Right renal pelvis (tissue), 4 donors: ENCODE measurements at places on chromosomes 3 and 15.

- DNase-seq: no peak
These were observed 39.5 kb upstream of the SMAD6 start for GRCh38 chr15:66662522-66662921.

DNA sequence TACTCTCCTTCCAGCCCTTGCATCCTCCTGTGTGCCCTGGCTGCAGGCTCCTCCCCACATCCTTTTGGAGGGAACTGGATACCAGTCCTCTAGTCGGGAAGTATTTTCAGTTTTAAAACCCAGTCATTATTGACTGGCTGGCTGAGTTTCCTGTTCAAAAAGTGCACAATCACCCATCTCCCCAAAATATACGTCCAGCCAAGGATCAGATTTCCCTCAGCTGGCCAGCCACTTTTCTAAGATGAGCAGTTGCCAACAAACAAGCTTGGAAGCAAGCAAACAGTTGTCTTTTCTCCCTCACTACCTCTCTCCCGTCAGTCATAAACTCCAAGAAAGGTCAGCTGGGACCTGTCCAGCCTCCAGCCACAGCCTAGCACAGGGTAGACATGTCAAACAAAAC lies 147.7 kb upstream of the GALNT15 start:
- DNase-seq: no peak

DNA sequence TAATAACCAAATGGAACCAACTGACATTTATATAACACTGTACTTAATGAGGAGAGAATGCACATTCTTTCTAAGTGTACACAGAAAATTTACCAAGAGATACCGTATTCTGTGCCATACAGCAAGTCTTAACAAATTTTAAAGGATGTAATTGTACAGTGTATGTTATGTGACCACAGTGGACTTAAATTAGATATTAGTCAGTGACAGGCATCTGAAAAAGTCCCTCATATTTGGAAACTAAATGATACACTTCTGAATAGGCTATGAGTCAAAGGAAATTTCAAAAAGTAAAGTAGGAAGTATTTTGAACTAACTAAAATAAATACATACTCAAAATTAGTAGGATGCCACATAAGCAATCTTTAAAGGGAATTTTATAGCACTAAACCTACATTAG lies 59.6 kb upstream of the P3H2 start:
- DNase-seq: no peak

- DNase-seq: no peak
These were observed 7.9 kb downstream of the CCR1 start for GRCh38 chr3:46200211-46200610.

DNA sequence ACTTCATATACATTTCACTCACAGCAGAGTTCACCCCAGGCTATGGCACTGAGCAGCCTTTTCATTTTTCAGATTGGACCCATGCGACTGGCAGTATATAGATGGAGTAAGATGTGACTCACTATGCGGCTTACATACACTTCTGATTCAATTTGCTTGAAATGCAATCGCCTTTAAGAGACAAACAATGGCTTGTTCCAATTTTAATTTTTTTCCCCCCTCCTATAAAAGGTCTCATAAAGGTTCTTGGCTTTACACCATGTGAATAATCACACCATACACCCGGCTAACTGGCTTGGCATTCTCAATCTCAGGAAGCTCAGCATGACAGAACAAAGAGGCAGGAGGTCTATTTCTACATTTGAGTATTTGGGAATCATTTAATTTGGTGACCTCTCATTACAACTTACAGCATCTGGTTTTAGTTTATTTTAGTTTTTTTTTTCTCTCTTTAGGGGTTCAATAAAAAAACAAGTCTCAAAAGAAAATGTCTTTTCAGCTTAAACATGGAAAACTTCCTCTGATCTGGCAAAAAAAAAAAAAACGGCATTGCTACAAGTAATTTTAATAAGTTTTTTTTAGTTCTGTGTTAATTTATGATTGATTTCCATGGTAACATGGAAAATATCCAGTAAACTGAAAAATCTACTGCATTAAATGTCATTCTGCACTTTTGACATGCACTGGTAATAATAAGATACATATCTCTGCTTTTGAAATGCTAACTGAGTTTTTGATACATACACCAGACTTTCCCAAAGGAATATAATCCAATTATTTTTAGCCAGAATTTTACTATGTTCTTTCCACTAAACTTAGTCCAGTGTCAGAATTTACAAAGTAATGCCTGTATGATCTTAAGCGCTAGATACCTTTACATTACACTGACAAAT lies 38.8 kb downstream of the GADL1 start:
- DNase-seq: no peak
